AG08396 (cell line): ENCODE measurements at places on chromosomes 16 and 17.

DNA sequence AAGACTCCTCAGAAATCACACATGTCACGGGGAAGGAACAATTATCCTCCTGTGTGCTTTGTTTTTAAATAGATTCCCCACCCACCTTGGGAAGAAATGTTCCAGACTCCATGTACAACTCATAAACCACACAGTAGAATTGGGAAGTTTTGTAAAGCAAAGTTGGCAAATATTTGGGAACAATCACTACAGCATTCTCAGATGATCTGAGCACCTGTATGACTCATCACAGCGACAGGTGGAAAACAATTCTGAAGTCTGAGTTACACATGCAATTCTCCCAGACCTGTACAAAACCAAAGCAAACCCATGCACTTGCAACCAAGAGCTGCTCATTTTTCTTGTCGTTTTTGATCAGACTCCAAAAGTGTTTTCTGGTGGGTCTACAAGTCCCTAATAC lies 14.4 kb upstream of the MYLK3 start:
- DNase-seq: no peak

GRCh38 chr16:19116711-19117449 lies 3.1 kb downstream of the ITPRIPL2 start:
- DNase-seq: no peak

- DNase-seq: peak; percentile 49
Measured at GRCh38 chr17:67260170-67260987, 15.4 kb upstream of the HELZ start.

DNA sequence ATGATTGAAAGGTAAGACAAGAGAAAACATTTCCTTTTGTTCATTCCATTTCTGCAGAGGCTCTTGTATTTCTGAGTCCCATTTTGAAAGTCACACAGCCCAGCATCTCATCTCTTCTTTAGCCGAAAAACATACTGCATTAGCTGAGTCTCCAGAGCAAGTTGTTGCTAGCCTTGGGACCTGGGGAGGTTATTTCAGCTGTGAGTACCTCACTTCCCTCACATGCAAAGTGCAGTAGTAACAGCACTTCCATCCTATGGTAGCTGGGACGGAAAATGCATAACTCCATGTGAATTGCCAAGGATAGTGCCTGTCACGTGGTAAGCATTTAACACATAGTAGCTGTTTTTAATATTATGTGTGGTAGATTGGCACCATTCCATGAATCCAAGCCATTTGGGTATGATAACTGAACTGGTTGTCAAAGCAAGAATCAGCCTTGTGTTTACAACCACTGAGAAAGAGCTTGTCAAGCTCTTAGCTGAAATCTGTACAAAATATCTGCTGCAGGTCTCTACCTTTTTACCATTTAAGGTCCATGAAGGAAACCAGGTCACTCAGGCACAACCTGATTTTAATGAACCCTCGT lies 345.7 kb downstream of the CDH13 start:
- DNase-seq: no peak

- DNase-seq: peak; percentile 58
Measured at GRCh38 chr16:56370875-56371659, 54.3 kb downstream of the AMFR start.

GRCh38 chr17:78306913-78307312 lies 53.0 kb downstream of the SOCS3 start:
- DNase-seq: no peak

- no peak for DNase-seq
Measured at GRCh38 chr16:57773019-57773418, 29.3 kb downstream of the KIFC3 start.
